Lower lobe of right lung (tissue), 2 donors: ENCODE measurements at places on chromosomes 1 and 21. TPM values are rescaled to one million over a fixed set of nuclear protein-coding genes. Genes with fewer than 3 reads are reported as not detected.

Gene ACAP3
- 50.6 TPM for total RNA-seq

GRCh38 chr1:96519851-96520578 lies 201.6 kb upstream of the PTBP2 start:
- DNase-seq = no peak

DNA sequence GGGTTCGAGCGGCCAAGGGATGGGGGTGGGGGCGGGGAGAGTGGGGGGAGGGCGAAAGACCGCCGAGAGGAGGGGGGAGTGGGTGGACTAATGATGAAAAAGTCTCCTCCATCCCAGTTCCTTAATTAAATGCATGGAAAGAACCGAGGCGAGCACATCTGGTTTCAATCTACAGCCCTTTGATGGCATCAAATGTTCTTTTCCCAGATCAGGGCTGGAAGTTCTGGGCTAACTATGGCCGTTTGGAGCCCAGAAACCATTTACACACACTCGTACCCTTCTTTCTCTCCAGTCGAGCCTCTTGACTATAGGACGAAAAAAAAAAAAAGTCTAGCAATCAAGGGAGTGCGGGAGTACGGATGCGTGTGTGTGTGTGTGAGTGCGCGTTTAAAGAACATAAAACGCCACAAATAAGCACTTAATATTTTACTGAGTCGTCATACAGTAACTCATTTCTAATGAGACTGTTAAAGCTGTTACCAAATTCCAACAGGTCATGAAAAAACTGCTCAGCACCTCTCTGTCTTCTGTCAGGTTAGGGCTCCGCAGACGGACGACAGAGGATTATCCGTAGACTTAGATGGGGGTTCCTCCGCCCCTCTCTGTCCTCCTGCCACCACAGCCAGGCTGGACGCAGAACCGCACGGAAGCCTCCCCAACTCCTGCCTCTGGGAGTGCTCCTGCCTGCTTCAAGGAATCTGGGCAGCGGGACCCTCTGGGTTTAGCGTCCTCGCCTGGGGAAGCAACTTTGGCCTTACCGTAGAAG lies 2.1 kb upstream of the PRRX1 start:
- DNase-seq = no peak

- DNase-seq = peak; percentile 91
Measured at GRCh38 chr1:9689011-9689706, 37.6 kb downstream of the PIK3CD start.

- DNase-seq = no peak
Measured at GRCh38 chr1:24043345-24044032, 63.4 kb upstream of the SRSF10 start.

DNA sequence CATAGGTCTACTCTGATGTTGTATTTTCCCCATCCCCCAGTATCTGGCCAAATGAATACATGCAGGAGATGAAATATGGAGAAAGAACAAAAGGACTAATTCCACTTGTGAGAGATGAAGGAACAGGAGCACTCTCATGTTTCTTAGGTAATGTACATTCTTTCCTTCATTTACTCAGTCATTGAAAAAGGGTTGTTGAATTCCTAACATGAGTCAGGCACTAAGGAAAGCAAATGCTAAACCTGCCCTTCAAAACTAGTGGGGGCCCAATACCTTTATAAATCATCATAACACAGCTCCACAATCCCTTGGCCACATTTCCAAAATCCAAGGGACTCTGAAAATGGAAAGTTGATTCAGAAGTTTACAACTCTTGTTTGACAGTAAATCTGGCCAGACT lies 94.3 kb downstream of the DIRAS3 start:
- no peak for DNase-seq

- DNase-seq = no peak
Measured at GRCh38 chr1:204292740-204293139, 67.0 kb downstream of the PLEKHA6 start.

GRCh38 chr21:40335704-40336103 lies 468.5 kb downstream of the PCP4 start:
- DNase-seq = no peak

GRCh38 chr1:81974883-81975555 lies 174.3 kb downstream of the ADGRL2 start:
- no peak for DNase-seq

- DNase-seq = no peak
Measured at GRCh38 chr21:29477941-29478340, 179.2 kb downstream of the BACH1 start.

- DNase-seq = no peak
Measured at GRCh38 chr1:228411548-228412430, 4.9 kb downstream of the TRIM17 start.

DNA sequence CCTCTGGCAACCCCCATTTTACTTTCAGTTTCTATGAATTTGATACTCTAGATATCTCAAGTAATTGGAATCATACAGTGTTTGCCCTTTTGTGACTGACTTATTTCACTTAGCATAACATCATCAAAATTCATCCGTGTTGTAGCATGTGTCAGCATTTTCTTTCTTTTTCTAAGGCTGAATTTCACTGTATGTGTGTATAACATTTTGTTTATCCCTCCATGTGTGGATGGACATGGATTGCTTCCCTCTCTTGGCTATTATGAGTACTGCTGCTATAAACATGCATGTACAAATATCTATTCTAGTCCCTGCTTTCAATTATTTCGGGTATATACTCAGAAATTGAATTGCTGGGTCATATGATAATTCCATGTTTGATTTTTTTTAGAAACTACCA lies 97.3 kb downstream of the MAP3K21 start:
- no peak for DNase-seq

- DNase-seq = peak; percentile 48
Measured at GRCh38 chr1:209675565-209676154, 448 bp downstream of the G0S2 start.

Gene FAM151A
- total RNA-seq = not detected

- peak; percentile 28 for DNase-seq
Measured at GRCh38 chr1:109275706-109276345, 7.1 kb downstream of the PSRC1 start.

Gene ATP6V1G3
- total RNA-seq = not detected

Gene CSRP1
- total RNA-seq = 185 TPM

DNA sequence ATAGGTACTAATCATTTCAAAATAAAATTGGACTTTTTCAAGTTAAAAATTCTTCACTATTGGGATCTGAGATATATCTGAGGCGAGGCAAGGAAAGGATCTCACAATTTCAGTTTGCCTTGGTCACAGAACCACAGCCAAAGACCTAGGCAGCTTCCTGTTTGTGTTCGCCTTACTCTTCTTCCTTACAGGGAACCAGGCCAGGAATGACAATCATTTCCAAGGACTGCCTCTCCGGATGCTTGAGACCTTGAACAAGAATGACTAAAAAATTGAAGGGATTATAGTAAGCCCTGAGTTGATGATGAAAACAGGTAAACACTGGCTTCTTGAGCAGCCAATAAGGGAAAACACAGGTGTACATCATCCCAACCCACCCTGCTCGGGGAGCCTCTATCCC lies 35.2 kb upstream of the SERBP1 start:
- DNase-seq = no peak

GRCh38 chr1:15276691-15277446 lies 29.8 kb downstream of the FHAD1 start:
- DNase-seq = no peak

- no peak for DNase-seq
Measured at GRCh38 chr1:114094363-114094634, 59.4 kb downstream of the SYT6 start.

GRCh38 chr1:153880962-153881361 lies 41.8 kb downstream of the GATAD2B start:
- peak; percentile 87 for DNase-seq

Gene KRTAP12-2
- not detected for total RNA-seq

GRCh38 chr1:89081005-89081404 lies 16.0 kb upstream of the GBP1 start:
- DNase-seq = no peak

DNA sequence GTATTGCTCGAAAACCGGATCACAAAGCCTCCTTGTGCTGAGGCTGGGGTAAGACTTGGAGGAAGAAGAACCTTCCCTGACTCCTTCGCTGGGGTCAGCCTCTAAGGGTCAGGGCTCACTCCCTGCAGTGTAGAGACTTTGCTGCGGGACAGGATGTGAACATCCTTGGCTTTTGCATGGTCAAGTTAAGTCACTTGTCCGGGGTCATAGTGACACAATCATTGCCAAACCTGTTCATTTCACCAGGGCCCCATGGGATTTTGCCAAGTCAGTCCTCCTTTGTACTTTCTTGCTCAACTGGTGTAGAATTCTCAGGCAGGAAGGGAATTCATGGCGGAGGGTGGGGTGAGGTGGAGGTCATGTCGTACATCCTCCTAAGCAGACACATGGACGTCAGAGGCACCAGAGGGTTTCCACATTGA lies 24.7 kb upstream of the IL10 start:
- DNase-seq = no peak

DNA sequence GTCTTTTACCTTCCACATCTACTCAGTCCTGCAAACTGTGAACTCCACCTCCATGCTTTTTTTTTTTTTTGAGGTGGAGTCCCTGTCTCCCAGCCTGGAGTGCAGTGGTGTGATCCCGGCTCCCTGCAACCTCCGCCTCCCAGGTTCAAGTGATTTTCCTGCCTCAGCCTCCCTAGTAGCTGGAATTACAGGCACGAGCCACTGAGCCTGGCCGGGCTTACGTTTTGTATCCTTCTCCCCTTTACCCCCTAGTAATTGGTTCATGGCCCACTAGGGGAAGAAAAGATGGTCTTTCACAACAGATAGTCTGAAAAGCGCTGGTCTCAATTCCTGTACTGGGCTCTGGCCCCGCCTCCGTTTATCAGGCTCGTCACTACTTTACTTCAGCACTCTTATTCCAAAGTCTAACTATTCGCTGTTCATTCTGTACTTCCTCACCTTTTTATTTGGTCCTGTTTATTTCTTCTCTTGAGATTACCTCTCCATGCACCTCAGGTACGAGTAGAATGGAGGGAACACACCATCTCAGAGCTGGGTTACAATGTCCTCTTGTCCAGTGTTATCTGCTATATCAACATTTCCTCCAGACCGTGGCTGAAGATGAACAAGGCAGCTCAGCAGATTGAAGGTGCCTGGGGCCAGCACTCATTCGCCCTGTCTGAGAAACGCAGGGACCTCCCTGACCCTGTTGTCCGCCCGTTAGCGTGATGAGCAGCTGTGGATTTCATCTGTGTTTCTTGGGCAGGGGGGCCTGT lies 16.2 kb downstream of the CNST start:
- DNase-seq = peak; percentile 61

Gene CELA2A
- not detected for total RNA-seq

Gene PGBD5
- total RNA-seq = 2.3 TPM

Gene SCNM1
- 38.4 TPM for total RNA-seq

Gene CD1B
- total RNA-seq = not detected

DNA sequence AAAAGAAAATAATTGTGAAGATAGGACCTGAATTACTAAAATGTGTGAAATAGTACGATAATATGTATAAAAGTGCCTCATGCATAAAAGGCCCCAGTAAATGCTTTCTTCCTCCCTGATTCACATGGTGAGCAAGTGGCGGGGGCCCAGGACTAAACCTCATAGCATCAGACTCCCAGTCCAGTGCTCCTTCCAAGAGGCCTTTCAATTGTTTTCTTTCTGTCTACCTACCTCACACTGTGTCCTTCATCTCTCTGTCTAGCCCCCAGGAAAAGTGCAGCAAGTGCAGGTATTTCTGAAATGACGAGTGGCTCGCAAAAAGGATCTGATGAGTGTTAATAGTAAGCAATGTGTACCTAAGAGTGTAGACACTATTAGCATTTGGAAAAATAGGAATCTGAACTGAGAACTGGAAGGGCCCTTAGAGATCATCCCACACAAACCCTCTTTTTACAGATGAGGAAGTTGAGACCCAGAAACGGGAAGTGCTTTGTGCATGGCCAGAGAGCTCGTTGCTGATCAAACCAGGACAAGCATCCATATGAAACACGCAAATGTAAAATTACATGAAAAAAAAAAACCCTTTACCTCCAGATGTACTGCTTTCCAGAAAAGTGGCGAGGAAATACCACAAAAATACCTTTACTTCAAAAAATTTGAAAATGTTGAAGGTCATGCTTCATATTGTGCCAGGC lies 118.2 kb upstream of the HOOK1 start:
- DNase-seq = no peak

- DNase-seq = no peak
Measured at GRCh38 chr1:193589597-193590040, 403.2 kb upstream of the B3GALT2 start.

DNA sequence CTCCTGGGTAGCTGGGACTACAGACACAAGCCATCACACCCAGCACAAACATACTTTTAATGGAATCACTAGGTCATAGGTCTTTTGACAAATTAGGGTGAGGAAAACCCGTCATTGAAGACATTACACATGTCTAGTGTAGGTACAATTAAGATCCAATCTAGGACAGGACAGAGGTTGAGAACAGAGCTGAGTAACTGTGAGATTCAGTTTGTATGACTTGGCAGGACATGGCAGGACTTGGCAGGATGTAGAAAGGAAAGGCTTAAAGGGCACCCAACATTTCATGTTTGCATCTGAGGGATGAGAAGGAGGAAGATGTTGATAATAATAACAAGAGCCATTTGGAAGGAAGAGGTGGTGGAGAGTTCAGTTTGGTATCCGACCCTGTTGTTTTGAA lies 483.8 kb downstream of the PCP4 start:
- DNase-seq = no peak

GRCh38 chr1:93136445-93136844 lies 43.8 kb downstream of the TMED5 start:
- no peak for DNase-seq

Gene TRIM17
- total RNA-seq = 2.6 TPM

- DNase-seq = no peak
Measured at GRCh38 chr1:221532071-221532773, 209.7 kb downstream of the DUSP10 start.
